ENCODE measurements at places on chromosomes 3 and 15.

DNA sequence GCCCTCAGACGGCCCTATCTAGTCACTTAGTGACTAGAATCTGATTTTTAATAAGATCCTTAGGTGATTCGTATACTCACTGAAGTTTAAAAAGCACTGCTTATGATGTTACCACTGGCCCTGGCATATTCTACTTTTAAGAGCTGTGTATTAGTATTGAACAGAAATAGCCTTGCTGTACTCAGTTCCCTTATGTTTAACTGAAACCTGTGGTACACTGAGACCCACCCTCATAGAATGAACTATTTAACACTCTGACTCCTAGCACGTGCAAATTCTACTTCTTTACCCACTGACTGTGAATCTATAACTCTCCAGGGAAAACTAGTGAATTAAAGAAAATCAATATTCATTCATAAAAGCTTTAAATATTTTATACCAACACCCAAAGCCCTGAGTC is 108.9 kb downstream of the CCNL1 start:
- DNase-seq: no peak

- DNase-seq: no peak
Observed at GRCh38 chr3:150876611-150877265, 28.5 kb downstream of the MINDY4B start.

- no peak for DNase-seq
Observed at GRCh38 chr3:37453393-37454389, 279.3 kb upstream of the LRRFIP2 start.

GRCh38 chr15:45715528-45715927 is 80.7 kb downstream of the SQOR start:
- DNase-seq: no peak

DNA sequence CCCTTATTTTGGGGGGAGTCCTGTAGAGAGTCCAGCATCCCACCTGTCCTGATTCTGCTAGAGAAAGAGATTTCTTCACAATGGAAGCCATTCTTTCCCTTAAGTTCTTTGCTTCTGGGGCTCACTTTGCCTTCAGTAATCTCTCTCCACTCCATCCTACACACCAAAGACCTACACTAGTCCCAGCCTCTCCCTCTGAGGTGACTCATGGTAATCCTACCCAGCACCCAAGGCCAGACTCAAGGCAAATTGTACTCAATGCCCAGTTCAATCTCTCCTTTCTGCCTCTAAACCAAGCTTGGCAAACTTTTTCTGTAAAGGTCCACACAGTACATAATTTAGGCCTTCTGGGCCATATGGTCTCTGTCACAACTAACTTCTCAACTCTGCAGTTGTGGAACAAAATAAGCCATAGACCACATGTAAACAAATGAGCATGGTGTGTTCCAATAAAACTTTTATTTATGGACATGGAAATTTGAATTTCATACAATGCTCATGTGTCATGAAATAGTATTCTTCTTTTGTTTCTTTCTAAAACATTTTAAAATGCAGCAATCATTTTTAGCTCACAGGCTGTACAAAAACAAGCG is 72.5 kb downstream of the MRPL46 start:
- DNase-seq: no peak

DNA sequence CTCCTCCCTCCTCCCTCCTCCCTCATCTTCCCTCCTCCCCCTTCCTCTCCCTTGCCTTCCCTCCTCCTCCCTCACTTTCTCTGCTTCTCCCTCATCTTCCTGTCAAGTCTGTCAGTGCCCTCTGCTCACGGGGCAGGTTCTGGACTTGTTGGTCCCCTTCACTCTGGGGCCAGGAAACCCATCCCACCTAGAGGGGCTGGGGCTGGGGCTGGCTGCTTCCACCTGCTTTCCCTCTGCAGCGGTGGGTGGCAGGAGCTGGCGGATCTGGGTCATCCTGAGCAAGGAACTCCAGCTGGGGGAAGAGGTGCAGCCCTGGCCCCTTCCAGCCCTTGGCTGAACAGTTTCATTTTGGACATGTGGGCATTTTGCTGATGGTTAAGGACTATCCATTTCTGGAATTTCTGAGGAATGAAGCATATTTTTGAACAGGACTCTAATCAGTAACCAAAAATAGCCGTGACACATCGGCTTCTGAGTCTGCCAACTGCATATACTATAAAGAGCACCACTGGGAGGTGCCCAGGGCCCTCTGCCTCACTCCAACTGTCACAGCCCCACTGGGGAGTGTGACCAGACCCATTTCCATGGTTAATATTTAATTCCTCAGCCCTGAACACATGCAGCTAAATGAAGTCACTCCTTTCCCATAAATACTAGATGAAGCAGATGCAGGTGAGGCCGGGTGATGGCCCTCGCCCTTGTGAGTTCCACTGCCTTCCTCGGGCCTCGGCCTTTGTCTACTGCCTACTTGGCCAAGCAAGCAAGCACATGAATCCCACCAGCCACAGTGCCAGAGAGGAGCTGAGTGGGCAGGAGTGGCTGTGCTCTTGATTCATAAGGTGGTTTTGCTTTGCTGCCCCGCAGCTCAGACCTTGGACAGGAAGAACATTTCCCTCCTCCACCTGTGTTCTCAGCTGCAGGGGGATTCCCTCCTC is 39.8 kb downstream of the CHDH start:
- no peak for DNase-seq

- DNase-seq: no peak
Observed at GRCh38 chr15:70077188-70078147, 20.2 kb downstream of the TLE3 start.

GRCh38 chr3:122893754-122894668 is 99.1 kb downstream of the SLC49A4 start:
- DNase-seq: no peak

GRCh38 chr15:56963710-56964109 is 45.3 kb downstream of the TCF12 start:
- DNase-seq: no peak

GRCh38 chr3:194389269-194389668 is 9.8 kb downstream of the GP5 start:
- DNase-seq: no peak

DNA sequence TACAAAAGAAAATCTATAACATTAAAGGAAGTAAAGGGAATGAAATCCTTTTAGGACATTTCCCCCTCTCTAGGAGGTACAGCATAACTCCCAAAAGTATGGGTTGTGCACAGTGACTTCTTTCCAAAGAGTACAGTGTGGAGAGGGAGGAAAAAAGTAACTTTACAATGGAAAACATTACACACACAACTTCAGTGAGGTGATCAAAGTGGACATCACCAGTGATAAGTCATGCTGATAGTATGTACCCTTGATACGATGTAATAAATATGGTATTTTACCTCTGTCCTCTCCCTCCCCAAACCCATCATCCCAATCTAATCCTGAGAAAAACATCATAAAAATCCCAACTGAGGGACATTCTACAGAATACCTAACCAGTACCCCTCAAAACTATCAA is 10.8 kb downstream of the PLD1 start:
- no peak for DNase-seq

DNA sequence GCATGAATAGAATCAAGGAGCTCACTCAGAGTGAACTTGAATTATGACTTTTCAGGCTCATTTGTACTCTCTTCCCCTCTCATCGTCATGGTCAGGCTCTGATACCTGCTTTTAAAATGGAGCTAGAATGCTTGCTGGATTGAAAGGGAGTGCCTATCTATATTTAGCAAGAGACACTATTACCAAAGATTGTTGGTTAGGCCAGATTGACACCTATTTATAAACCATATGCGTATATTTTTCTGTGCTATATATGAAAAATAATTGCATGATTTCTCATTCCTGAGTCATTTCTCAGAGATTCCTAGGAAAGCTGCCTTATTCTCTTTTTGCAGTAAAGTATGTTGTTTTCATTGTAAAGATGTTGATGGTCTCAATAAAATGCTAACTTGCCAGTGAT is 9.6 kb downstream of the CCNDBP1 start:
- no peak for DNase-seq

DNA sequence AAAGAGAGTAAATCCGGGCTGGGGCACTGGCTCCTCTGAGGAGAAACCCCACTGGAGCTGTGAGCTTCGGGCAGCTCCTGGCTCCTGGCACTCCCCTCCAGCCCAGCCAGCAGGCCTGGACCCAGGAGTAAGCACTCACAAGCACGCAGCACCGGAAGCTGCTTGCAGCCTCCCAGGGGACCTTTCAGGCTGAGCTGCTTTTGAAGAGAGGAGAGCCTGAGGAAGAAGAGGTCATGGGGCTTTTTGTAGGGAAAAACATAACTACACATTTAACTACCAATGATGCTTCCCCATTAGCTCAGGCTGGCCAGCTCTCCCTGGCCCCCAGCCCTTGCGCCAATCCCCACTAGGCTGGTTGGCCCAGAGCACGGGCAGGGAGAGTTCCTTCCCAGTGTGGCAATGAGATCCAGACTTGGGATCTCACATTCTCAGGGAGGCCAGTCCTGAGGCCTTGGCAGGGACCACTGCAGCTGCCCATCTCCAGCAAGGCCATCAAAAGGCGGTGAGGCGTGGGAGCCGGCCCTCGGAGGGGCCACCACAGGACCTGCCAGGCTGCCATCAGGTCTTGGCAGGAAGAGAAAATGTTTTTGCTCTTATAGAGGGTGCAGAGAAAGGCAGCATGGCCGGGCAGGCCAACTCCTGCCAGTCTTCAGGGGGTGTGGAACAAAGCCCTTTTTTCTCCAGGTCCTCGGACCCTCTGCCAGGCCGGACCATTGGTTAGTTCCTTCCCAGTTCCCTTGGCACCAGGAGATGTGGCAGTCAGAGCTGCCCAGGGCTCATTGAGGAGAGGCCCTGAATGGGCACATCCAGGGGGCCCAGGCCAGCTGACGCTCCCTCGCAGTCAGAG is 41.5 kb upstream of the MFGE8 start:
- no peak for DNase-seq

DNA sequence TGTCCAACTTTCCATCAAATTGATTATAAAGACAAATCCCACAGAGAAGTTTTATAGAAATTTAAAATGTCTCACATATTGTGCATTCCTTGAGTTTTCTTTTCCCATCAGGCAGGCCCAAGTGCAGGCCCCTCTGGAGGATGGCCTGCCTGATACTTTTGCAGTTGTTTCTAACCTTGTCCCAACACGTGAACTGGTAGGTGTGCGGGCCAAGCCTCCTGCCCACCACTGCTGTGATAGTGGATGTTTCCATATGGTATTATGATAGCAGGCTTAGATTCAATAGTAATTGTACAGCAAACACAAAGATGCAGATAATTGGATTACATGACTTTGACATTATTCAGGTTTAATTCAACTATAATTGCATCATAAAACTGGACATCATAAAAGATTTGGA is 1.4 kb downstream of the P2RY12 start:
- no peak for DNase-seq

DNA sequence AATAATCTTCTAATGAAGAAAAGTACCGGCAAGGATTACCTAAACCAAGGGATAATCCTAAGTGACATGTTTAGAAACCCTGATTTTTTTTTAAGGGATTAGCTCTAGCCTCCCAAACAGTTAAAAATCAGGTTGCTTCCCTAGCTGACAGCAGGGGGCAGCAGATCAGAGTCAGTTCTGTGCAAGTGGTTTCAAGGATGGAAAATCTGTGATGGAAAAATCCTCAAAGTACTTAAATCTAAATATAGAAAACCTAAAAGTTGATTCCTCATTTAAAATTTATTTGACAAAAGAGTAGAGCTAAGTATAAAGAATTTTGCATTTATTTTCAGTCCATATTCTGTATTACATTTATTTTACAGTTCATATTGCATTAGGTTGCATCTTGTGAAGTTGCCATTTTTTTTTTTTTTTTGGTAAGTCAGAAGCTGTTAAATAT is 107.6 kb downstream of the PEX5L start:
- DNase-seq: no peak

GRCh38 chr15:63906266-63906584 is 72.5 kb upstream of the HERC1 start:
- no peak for DNase-seq

- DNase-seq: no peak
Observed at GRCh38 chr15:100642950-100643338, 40.6 kb downstream of the ASB7 start.

DNA sequence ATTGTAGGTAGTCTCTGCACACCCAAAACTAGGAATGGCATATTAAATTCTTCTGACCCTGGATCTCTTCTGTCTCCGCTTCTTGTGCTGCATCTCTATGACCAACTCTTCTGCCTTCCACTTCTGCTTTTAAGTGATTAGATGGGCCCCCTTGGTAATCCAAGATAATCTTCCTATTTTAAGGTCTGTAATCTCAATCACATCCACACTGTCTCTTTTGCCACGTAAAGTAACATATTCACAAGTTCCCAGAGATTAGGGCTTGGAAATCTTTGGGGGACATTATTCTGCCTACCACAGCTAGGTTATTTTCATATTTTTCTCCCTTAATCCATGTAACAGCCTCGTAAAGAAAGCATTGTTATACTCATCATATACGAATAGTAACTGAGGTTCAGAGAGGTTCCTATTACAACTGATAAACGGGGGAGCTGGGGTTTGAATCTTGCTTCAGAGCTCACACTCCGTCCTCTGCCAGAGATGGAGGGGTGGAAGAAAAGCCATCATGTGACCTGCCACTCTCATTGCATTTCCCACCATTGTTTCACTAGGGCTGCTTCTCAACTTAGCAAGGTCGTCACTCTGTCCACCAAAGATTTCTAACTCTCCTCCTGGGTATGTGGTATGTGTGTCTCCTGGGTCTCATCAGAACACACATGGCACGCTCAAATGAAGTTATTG is 6.6 kb upstream of the CD47 start:
- DNase-seq: no peak

DNA sequence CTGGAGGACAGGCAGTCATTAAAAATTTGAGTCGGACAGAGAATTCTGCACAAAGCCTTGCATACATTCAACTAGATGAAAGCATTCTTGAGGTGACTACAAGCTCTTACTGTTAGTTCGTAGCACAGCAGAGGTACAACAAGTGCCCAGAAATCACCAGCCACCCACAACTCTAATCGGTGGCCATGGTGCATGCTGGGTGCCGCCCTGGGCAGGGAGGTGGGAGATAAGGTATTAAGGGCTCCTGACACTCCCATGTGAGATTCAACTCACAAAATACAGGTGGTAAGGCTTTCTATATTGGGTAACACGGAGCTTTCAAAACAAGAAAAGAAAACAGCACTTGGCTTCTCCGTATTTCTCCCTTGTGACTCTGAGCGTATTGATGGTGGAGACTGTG is 66.0 kb downstream of the MEIS2 start:
- DNase-seq: no peak

- DNase-seq: no peak
Observed at GRCh38 chr15:63811942-63812550, 21.7 kb downstream of the HERC1 start.

DNA sequence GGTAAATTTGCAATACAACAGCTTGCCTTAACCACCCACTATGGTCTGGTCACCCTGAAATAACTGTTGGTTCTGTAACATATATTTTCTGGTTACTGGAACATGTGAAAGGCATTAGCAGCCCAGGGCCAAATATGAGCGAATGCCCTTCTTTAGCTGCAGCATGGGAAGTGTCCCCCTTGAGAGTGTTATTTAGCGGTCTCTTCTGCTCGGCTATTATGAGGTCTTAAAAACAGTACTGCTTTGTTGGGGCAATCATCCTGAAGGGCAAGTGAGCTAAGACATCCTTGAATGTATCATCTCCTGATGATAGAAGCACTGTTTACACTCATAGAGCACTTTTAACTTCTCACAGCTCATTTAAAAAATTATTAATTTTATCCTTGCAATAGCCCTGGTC is 90.2 kb downstream of the RYR3 start:
- DNase-seq: no peak
